ENCODE measurements at places on chromosomes 7 and 10. TPM values are rescaled to one million over a fixed set of nuclear protein-coding genes. Genes with fewer than 3 reads are reported as not detected.
A peak's percentile ranks its signal among the peaks of the same experiment; 100 is the strongest.

The SEMA3E gene
- polyA plus RNA-seq = 0.09 TPM

- peak; percentile 58 for DNase-seq
These were observed 706 bp downstream of the BUB3 start for GRCh38 chr10:123154711-123155505.

GRCh38 chr10:80157561-80157960 is 25.0 kb downstream of the PLAC9 start:
- DNase-seq = no peak

DNA sequence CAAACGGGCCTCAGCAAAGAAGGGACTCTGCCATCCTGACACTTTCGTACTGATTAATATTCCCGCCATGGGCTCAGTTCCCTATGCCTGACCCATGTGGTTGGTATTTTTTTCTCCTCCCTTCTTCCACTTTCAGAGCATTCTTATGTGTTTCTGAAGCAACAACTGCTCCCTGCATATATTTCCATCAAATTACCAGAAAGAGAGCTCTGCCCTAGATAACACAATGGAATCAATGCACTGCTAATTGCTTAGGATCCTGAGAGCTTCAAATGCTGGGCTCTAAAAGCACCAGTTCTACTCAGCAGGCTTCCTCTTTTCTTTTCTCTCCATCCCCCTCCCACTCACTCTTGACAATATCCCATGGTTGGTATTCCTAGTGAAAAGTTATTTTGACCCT is 5.3 kb downstream of the TECTB start:
- DNase-seq = no peak

GRCh38 chr10:6591668-6592067 is 11.6 kb upstream of the PRKCQ start:
- no peak for DNase-seq

The CAMK1D gene
- polyA plus RNA-seq = 0.53 TPM

DNA sequence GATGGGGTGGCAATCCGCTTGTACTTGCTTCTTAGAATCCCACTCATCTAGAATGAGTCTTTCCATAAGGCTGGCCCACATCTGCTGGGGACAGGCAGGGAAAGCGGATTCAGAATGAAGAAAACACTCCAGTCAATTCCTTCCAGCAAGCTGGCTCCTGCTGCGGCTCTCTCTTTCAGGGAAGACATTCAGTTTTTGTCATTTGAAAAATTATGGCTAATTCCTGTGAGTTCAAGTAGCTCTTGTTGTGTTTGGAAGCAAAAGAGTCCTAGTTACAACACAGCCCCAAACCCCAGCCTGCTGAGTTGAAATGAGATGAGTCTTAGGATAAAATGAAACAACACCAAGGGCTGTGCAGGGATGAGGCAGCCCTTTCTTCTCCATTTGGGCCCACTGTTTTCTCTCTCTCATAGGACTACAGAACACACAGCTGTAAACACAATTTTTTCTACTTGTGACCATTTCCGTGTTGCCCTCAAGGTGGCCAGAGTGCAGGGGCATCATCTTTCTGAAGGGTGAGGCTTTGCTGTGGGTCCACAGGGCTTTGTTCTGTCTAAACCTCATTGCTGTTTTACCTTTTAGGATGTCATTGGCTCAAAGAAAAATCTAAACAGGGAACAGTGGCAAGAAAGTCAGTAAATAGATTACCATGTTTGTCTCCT is 90.8 kb upstream of the EEPD1 start:
- peak; percentile 27 for DNase-seq

The TMEM140 gene
- 52.5 TPM for polyA plus RNA-seq

The TBX20 gene
- polyA plus RNA-seq = not detected

The COL13A1 gene
- polyA plus RNA-seq = 0.74 TPM

The TPST1 gene
- polyA plus RNA-seq = 3.1 TPM

DNA sequence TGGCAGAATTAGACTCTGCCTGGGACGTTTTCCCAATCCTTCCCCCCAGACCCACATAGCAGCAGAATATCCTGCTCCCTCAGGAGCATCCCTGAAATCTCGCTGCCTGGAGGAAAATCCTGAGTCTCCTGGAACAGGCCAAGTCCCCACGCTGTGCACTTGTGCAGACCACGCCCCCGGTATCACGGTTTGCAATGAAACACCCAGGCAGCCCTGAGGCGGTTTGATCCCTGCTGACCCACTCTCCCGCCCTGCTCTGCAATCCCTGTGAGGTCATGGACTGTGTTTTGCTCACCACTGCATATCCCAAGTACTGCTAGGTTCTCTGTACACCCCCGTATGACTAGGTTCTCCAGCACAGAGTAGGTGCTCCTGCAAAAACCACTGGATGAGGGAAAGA is 411.8 kb upstream of the MGMT start:
- DNase-seq = no peak

The LIPK gene
- polyA plus RNA-seq = not detected

DNA sequence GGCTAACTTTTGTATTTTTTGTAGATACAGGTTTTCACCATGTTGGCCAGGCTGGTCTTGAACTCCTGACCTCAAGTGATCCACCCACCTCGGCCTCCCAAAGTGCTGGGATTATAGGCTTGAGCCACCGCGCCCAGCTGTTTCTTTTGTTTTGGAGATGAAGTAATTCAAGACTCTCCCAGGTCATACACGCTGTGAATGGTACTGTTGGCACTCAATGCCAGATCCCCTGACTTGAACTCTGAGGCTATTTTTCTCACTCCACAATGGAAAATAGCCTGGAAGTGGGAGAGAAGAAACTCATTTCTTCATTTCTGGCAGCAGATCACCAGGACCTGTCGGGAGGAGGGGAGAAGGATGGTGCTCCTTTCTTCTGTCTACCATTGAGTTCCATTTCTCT is 32.4 kb downstream of the BLVRA start:
- DNase-seq = no peak

GRCh38 chr7:5429253-5429856 is 5.7 kb upstream of the TNRC18 start:
- peak; percentile 60 for DNase-seq

DNA sequence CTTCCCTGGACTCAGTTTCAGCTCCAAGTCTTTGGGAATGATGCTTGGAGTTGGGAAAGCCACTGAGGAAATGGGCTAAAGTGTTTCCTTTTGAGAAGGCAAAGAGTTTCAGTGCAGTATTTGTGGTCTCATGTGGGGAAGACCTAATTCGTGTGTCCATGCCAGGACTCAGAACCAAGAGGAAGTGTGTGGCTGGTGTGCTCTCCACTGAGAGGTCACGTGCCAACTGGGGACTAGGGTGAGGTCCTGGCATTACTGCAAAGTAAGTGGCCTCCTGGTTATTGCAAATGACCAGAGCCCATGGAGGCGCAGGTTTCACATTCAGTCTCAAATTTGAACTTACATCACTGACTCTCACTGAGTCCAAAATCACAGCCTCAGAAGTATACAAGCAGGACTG is 48.6 kb upstream of the ITPRID1 start:
- no peak for DNase-seq

DNA sequence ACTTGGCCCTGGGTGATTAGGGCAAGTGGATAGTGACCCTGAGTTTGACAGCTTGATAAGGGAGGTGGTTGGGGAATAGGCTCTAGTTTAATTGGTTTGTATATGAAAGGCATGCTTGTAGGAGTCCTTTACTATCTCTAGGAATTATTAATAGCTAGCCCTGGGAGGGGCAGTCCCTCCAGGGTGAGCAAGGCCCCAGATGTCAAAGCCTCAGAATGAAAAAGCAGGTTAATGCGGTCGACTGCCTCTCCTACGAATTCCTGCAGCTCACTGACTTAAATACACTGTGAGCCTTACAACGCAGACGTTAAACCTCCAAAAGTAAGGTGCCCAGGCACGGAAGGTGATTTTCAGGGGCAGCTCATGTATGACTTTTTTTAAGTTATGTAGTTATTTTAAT is 5.2 kb upstream of the BTBD16 start:
- DNase-seq = no peak

GRCh38 chr7:12287901-12288300 is 76.8 kb downstream of the TMEM106B start:
- DNase-seq = no peak

DNA sequence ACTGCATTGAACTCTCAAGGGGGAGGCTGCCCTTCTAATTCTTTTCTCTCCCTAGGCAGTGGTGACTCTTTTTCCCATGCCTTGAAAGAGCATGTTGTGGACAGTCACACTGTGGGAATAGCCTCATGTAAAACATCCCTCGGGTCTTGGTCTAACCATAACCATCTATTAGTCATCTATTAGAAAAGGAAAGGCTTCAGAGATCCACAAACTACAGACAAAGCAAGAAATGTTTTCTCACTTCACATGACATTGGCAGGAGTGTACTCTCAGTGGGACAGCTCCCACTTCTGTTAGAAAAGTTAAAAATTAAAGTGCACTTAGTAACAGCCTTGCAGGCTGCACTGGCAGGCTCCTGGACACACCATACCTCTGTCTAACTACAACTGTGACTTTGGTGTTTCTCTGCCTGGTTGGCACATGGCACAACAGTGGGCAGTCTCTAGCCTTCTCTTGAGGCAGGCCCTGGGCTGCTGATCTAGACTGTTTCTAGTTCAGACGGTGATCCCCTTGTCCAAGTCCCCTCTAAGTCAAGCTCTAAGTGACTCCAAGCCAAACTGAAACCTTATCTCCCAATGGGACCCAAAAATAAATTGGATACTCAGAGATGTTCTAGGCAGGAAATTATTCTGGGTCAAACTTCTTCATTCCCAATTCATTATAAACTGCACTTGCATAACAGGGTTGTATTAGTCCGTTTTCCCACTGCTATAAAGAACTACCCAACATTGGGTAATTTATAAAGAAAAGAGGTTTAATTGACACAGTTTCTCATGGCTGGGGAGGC is 57.9 kb upstream of the ITGB1 start:
- no peak for DNase-seq

The CCDC6 gene
- polyA plus RNA-seq = 9.2 TPM

DNA sequence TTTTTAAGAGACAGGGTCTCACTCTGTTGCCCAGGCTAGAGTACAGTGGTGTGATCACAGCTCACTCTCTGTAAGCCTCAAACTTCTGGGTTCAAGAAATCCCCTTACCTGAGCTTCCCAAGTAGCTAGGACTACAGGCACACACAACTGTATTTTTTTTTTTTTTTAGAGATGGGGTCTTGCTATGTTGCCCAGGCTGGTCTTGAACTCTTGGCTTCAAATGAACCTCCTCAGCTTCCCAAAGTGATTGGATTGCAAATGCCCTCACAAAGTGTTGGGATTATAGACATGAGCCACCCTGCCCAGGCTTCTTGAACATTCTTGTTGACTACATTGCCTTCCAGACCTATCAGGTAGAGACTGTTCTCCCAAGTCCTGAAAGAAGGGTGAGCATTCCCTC is 72.6 kb downstream of the WNT2 start:
- DNase-seq = no peak
